Hematopoietic multipotent progenitor cell treated with erythropoietin and hydrocortisone succinate and interleukin-3 and kit ligand, for 17 days (in vitro differentiated cells): ENCODE measurements at places on chromosomes 1 and 21.

GRCh38 chr21:32001390-32001789 is 128.6 kb downstream of the HUNK start:
- no peak for DNase-seq

DNA sequence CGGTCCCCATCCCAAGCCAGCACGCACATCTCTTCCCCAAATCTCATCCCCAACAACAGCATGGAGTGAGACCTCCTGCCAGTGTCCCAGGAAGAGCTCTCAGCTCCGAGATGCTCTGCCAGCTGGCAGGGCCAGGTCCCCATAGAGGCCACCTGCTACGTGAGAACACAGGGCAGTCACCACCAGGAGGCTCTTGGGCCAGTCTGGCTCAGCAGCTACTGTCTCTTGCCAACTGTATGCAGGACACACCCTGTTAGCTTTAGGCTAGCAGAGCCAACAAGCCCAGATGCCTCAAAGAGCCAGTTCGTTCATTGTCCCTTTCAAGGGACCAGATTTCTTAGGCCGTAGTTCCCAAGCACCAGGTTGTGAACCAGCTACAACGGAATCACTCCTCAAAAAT is 36.9 kb downstream of the FBXO2 start:
- no peak for DNase-seq

- no peak for DNase-seq
These were observed 408.0 kb downstream of the MATN1 start for GRCh38 chr1:30315185-30315960.

DNA sequence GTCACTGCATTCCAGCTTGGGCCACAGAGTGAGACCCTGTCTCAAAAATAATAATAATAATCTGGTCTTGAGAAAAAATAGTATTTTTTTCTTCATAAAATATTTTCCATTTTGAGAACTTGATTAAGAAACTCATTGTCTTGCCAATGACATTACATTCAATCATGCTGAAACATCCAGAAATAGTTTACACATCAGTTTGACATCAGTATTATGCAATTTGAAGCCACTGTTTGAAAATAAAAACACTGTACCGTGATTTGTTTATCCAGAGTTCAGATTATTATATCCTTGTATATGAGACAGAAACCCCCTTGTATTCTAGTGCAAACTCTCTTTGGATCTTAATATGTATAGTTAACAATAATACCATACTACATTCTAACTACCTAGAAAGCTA is 6.9 kb downstream of the FMO2 start:
- DNase-seq: no peak

DNA sequence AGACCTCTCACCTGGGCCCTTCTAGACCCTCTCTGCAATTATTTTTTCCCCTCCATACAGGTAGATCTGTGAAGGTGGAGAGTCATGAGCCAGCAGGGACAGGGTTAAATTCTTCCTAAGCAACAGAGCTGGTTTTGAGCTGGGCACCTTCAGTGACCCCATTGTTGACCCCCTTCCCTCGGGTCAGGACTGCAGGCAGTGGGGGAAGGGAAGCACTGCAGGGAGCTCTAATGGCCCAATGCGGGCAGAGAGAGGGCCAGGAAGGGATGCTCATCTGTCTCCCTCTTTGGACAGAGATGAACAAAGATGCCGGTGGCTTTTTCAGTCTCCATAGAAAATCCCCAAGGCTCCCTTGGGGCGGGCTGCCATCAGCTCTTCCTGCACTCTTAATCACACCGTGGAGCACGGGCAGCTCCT is 21.4 kb downstream of the SOX13 start:
- no peak for DNase-seq

- DNase-seq: no peak
These were observed 102.4 kb downstream of the PTGER3 start for GRCh38 chr1:70945251-70945650.
